NB4 (cell line): ENCODE measurements at places on chromosomes 1 and 21.

DNA sequence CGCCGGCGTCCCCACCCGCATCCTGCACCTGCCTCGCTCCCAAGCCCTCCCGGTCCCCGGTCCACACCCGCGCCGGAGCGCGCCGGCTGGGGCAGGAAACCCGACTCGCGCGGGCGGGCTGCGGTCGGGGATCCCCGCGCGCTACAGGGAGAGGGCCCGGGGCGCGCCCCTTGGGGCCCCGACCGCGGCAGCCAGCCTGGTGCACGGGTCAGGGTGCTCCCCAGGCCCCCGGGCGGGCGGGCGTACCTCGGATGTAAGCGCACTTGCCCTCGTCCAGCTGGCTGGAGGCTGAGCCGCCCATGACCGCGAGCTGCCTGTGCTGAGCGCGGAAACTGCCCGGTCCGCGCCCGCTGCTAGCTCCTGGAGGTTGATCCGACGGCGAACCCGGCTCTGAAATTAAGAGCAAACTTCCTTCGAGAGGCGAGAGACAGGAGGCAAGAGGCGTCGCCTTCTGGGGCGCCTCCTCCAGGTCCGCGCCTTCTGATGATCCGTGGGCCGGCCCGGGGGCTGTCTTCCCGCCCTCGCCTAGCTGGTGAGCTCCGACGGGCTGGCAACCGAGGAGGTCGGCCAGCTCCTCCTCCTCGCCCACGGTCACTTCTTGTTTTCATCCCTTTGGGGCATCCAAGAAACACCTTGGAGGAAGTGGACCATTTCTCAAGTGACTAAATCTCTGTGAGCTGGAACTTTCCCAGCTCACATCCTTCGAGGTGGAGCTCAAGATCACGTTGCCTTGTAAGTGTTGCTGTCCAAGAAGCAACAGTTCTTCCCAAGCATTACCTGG, at the start of gene NIBAN1:
Gene NIBAN1 (minus strand): TSS at position 453 of the 781 bp plus-strand sequence. CDS start 152 bp downstream, at position 301.
- DNase-seq: peak; percentile 86

GRCh38 chr1:211876851-211877590, 46.5 kb upstream of the LPGAT1 start:
- no peak for DNase-seq

GRCh38 chr1:145990249-145990855, 6.0 kb downstream of the TXNIP start:
- peak; percentile 53 for DNase-seq

- DNase-seq: no peak
Observed at GRCh38 chr1:34213956-34214355, 37.2 kb downstream of the C1orf94 start.
